ENCODE measurements at places on chromosomes 2 and 18.
A peak's percentile ranks its signal among the peaks of the same experiment; 100 is the strongest.

- no peak for DNase-seq
These were observed 310.7 kb downstream of the CLIP4 start for GRCh38 chr2:29425866-29426265.

DNA sequence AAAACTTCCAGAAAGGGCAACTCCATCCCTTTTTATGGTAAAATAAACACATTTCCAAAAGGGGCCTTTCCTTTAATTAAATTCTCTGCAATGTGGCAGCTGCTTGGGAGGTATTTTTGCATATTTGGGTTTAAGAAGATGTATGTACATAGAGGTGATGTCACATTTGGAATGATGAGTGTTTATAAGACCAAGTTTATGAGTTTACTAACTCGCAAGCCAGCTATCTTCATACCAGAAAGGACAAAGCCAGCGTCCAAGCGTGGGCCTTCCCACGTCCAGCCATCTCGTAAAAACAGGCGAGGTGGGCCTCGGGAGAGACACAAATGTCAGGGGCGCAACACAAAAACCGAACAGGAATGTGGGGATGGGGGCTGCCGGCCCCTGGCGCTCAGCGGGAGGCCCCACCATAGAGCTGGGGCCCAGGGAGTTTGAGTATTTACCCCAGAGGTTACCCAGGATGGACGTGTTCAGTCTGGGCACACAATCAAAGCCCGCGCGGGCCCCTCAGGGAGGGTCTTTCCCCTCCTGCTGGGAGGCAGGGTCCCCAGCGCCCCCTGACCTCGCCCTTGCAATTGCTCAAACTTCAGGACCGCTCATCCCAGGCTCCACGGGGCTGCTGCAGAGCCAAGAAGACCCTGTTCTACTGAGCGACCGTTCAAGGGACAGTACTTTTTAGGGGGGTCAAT is 137.3 kb downstream of the TWIST2 start:
- peak; percentile 63 for DNase-seq

- no peak for DNase-seq
These were observed 91.9 kb upstream of the OTOS start for GRCh38 chr2:240232264-240232915.

DNA sequence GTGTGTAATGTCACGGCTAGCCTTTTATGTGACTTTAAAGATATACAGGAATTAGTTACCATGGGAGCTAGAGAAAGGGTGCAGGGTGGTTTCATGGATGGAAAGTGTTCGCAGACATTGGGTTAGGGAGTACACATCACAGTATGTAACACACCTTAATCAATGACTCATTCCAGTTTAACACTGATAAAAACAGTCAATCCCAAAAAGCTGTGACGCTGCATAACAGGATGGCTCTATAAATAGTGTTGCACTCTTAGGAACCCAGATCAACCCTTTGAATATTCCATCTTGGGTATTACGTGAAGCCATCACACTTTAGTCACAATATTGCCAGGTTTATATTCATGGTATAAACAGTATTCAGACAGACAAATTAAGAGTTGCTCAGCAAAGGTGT is 33.6 kb downstream of the CAB39 start:
- DNase-seq: no peak

DNA sequence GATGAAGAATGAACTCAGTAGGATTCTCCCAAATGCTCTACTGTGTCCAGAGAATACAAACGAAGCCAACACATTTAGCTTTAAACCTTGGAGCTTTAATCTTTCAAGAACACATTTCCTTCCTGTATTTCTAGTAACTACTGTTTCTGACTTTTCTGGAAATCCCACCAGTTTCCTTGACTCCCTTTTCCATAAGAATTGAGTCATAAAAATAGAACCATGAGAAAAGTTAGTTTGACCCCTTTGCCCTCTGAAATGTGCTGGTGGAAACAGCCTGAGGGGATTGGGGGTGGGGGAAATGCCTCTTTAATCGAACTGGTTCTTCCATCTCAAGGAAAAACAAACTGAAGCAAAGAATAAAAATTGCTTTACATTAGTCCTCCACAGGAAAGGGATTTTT is 123.9 kb downstream of the TMEM17 start:
- no peak for DNase-seq

GRCh38 chr18:72849671-72850070 is 18.1 kb downstream of the NETO1 start:
- DNase-seq: no peak

- no peak for DNase-seq
These were observed 272 bp upstream of the FASTKD1 start for GRCh38 chr2:169573974-169574299.

GRCh38 chr18:35051641-35052377 is 10.6 kb downstream of the MAPRE2 start:
- DNase-seq: no peak

DNA sequence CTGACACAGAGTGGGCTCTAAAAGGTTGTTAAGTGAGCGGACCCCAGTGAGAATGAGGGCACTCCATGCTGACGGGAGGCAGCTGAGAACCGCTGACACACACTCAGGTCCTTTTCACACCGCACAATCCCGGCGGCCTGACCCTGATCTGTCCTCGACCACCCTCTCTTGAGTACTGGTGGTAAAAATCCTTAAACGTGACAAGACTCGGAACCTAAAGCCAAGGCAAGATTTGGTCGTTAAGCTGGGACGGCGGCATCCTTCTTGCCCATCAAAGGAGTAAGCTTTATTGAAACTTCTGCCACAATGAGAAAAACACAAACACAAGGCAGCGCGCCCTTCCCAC is 569 bp downstream of the TMX3 start:
- DNase-seq: no peak

DNA sequence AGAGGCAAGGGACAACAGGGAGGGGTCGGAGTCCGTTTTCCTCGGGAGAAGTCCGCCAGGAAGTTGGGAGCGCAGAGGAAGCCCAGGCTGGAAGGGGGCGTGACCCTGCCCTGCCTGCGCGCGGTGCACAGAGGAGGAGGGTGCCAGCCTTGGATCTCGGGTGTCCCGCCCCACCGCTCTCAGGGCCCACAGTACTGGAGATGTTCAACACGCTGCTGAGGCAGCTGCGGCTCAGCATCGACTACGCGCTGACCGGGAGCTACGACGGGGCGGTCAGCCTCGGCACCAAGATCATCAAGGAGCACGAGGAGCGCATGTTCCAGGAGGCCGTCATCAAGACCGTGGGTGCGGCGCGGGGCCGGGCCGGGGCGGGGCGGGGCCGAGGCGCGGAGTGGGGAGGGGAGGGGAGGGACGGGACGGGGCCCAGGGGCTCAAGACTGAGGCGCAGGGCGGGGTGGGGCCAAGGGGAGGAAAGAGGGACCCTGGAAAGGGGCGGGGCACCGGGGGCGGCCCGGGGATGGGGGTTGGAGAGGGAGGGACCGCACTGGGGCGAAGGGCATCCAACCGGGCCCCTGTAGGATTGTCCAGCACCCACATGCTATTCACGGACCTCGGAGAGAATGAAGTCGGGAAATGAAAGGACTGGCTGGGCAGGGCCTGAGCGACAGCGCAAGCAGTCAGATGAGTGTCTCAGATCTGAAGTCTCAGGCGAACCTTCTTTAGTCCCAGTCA is 36.6 kb downstream of the POMC start:
- DNase-seq: no peak

GRCh38 chr2:126979039-126980003 is 80.6 kb downstream of the TEX51 start:
- DNase-seq: no peak

DNA sequence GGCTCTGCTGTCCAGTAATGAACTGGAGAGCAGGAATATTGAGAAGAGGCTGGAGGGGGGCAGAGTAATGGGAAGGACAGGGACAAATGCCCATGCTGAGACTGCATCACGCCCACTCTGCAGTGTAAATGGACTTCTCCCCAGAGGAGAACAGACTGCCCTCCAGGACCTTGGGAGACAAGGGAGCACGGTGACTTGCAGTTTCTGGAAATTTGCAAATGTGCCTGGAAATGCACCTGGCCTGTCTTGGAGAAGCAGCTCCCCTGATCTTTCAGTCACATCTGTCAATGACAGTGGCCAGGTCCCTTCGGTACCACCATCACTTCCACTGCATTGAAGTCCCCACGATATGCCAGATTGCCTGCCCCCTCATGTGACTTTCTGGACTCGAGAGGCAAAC is 178.7 kb upstream of the SH3BP4 start:
- no peak for DNase-seq

DNA sequence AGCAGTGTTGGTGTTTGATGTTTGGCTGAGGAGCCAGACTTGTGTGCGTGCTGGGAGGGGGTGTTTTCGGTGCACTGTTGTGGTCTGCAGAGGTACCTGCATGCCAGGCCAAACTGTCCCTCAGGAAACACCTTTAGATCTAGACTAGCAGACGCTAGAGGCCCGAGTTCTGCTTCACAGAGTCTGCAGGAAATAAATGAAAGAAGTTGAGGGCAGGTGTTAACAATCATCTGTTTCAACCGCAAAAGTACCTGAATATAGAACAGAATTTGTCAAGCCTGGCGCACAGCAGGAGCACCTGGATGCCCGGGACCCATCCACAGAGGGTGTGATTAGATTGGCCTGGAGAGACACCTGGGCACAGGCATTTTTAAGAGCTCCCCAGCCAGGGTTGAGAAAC is 40.5 kb upstream of the REL start:
- no peak for DNase-seq

- no peak for DNase-seq
These were observed 722.9 kb downstream of the BCL11A start for GRCh38 chr2:59830601-59831000.

DNA sequence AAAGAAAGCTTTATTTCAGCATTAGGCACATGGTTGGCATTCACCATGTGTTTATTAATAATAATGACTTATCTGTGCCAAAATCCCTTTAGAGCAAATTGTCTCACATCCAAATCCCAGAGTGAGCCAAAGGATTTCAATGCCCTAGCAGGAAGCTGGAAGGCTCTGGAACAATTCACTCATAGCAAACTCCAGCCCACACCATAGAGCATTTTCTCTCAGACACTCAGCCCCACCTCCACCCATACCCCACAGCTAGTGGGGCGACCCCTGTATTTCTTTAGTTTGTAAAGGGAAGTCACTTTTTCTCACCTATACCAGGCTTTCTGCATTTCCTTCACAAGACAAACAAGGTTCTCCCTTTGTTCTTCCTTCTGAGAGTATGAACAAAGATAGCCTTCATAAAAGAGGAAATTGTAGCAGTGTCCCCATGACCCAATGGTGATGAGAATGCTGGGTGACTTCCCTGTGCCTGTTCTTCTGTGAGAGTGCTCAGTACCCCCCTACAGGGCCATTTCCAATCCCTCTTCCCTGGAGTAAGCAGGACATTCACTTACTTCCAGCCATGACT is 100.1 kb upstream of the APCDD1 start:
- DNase-seq: no peak
